ENCODE measurements at places on chromosomes 4 and X. TPM values are rescaled to one million over a fixed set of nuclear protein-coding genes. Genes with fewer than 3 reads are reported as not detected.
A peak's percentile ranks its signal among the peaks of the same experiment; 100 is the strongest.

- no peak for DNase-seq
These were observed 35.2 kb downstream of the TRIM2 start for GRCh38 chr4:153239409-153239808.

The MAGEC1 gene
- not detected for total RNA-seq

The PDGFRA gene
- total RNA-seq, result 0.35 TPM

GRCh38 chr4:48024522-48024921 is 8.0 kb downstream of the NIPAL1 start:
- DNase-seq, result no peak

DNA sequence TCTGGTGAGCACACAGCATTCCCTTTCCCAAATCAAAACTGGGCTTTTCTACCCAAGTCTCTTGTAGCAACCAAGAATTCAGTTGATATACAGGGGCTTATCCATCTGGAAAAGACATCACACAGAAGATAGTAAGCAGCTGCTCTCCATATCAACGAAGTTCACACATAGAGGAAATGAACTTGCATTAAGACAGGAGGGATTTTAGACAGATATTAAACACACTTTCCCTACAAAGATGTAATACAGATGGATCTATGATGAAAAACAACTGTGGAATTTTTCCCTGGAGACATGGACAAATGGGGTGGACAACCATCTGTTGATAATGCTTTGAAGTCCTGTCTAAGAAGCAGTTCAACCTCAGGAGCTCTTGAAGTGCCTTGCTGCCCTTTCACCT is 9.8 kb upstream of the PDE5A start:
- no peak for DNase-seq

The ACE2 gene
- 3.0 TPM for total RNA-seq

DNA sequence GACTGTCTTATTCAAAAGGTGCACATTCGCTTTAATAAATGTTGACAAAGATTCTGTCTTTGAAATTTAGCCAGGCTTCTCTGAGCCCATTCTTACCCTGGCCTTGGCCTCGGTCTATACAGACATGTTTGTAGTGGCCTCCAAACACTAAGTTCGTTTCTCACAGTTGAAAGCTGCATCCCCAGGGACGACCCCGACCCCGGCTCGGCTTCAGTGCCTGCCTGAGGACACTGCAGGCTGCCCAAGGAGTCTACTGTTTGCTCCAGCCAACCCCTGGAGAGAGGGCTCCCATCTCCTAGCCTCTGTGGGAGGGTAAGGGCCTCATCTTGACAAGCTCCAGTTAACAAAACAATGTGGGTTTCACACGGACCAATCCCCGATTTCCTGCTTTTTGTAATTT is 390.6 kb upstream of the ZFP42 start:
- DNase-seq, result no peak

The TLL1 gene
- 23.7 TPM for total RNA-seq

- DNase-seq, result no peak
These were observed 86.0 kb downstream of the LRP2BP start for GRCh38 chr4:185309770-185310169.

The PASD1 gene
- not detected for total RNA-seq

DNA sequence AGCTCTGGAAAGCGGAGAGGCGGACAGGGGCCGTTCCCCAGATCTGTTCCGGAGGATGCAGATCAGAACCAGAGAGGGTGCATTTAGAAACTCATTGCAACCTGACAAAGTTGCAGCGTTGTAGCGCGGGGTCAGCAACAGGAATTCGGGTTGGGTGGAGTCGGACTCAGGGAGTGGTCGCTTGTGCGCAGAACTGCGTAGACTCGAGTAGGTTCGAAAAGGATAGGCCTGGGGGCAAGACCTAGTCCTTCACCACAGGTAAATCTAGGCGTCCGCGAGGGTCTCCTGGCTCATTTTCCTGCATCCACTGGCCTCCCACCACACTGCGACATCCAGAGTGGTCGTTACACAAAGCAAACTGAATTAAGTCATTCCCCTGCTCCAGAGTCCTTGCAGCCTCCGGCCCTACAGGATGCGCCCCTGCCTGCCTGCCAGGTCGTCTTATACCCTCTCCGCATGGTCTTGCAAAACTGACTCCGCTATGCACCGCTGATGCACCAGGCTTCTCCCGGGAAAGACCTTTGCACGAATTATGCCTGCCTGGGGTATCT is 4.7 kb upstream of the ZNF518B start:
- no peak for DNase-seq

DNA sequence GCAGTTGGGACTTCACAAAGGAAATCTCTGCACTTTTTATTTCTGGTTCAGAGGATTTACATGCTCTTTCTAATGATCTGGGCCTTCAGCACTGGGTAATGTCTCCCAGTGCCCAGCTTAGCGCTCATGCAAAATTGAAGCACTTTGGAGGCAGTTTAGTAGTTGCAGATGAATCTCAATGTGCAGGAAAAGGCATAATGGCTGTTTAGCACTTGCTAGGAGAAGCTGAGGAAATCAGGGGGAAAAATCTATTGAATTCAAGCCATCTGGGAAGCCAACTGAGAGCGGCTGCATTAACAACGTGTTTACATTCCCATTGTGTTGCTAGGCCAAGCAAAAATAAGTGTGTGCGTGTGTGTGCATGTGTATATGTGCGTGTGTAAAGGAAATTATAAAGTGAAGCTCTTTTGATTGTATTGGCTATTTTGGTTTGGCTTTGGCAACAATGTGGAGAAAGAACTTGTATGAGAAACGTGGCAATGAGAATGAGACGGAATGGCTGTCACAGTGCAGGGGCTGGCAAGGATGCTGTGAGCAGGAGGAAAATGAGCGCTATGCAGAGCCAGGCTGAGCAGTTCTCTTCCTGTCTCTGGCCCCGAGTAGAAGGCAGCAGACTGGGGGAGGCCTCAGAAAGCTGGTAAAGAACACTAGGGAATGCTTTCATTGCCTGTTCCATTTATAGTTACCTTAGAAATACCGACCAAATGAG is 231.5 kb downstream of the UNC5C start:
- no peak for DNase-seq

The FAM53A gene
- 2.9 TPM for total RNA-seq

DNA sequence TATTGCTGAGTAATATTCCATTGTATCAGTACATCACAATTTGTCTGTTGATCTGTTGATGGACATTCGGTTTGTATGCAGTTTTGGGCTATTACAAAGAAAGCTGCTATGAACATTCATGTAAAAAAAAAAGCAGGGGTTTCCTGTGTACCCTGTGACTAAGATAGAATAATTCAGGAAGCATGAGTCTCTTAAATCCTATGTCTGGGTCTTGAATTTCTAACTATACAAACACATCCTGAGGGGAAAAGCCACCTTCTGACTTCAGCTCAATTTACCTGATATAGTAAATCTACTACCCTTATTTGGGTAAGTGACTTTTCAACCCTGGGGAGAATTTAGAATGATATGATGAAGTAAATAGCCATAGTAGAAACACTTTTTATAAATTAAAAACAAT is 94.6 kb upstream of the FUNDC1 start:
- DNase-seq, result no peak

The MAGEE2 gene
- total RNA-seq, result not detected

DNA sequence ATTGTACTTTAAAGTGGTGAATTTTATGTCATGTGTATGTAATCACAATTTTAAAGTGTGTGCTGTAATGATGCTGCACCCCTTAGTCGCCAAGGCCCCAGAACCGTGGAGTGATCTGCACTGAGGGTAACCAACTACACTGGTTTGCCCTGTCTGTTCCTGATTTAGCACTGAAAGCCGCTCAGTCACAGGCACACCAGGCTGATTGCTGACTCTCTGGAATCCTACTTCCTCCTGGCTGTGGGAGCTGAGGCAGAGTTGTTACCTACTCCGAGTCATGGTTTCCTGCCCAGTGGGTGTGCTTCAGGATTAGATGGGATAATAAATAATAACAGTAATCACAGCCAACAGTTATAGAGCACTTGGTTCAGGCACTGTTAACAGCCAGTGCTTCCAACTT is 645.4 kb downstream of the BCOR start:
- no peak for DNase-seq

- DNase-seq, result no peak
These were observed 68.6 kb downstream of the RXFP1 start for GRCh38 chr4:158590306-158590705.

DNA sequence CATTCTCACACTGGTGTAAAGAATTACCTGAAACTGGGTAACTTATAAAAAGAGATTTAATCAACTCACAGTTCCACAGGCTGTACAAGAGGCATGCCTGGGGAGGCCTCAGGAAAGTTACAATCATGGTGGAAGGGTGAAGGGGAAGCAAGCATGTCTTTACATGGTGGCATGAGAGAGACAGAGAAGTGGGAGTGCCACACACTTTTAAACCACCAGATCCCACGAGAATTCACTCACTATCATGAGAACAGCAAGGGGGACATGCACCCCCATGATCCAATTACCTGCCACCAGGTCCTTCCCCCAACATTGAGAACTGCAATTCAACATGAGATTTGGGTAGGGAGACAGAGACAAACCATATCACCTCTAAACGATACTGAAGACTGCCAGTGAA is 23.0 kb downstream of the EPGN start:
- DNase-seq, result no peak

- DNase-seq, result peak; percentile 6
These were observed 4.2 kb upstream of the CCNA2 start for GRCh38 chr4:121827853-121828252.

GRCh38 chr4:129264008-129264657 is 168.2 kb downstream of the C4orf33 start:
- no peak for DNase-seq

DNA sequence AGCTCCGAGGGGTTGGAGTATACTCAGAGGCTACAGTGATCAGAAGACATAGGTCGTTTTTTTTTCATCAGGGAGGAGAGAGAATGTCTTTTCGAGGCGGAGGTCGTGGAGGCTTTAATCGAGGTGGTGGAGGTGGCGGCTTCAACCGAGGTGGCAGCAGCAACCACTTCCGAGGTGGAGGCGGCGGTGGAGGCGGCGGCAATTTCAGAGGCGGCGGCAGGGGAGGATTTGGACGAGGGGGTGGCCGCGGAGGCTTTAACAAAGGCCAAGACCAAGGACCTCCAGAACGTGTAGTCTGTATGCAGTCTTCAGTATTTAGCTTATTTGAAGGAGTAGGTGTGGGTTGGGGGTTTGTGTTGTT is 500 bp downstream of the GAR1 start:
- no peak for DNase-seq

The CENPVL1 gene
- total RNA-seq, result not detected

GRCh38 chr4:69876071-69876470 is 16.1 kb upstream of the SULT1E1 start:
- peak; percentile 64 for DNase-seq

- no peak for DNase-seq
These were observed 36.7 kb upstream of the KLHL13 start for GRCh38 chrX:118153270-118153669.

The GAGE2A gene
- not detected for total RNA-seq

GRCh38 chrX:150902434-150903109 is 4.1 kb upstream of the CD99L2 start:
- no peak for DNase-seq

- no peak for DNase-seq
These were observed 341 bp upstream of the PRPS2 start for GRCh38 chrX:12790885-12791256.

GRCh38 chr4:139564502-139564901 is 8.5 kb upstream of the SETD7 start:
- no peak for DNase-seq

The NXF2B gene
- total RNA-seq, result not detected

DNA sequence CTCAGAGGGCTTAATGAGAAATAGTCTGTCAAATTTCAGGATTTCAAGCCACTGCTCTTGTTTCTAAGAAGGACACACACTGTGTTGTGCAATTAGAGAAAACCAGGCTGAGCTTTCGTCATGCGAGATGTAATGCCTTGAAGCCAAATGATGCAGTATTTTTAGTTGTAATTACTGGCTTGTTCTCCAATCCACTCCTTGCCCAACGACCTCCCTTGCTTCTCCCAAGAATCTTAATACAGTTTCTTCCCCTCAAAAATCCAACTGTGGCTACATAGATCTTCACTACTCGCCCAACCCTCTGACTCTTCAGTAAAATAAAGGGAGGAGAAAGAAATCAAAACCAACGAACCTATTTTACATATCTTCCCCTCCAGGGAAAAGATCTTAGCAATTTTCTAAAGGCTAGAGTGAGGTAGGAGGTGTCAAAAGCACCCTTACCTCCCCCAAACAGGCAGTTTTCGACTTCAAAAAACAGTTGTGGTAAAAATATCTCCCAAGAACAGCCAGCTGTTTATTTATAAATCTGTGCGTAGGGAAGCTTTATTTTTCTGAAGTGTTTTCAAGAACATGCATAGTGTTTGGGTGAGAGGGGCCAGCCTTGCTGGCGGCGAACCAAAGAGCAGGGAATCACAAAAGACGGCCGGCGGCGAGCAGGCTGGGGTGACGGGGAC is 68.7 kb downstream of the MGST2 start:
- DNase-seq, result peak; percentile 72

DNA sequence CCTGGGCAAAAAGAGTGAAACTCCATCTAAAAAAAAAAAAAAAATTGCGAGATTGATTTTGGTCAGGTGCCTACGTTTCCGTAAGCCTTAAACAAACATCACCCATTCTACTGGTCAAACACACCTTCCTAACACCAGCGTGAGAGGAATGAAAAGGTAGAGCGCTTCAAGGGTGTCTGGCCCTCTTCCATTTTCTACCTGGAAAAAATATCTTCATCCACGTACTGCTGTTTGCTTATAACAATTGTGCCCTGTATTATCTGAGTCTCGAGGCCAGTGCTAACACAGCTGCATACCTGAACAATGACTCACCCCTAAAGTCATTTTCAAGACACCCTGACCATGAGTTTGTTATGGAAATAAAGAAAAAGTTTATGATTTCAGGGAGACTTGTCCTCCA is 13.9 kb downstream of the TMSB4X start:
- peak; percentile 78 for DNase-seq

GRCh38 chr4:32607978-32608377 is 1887.8 kb downstream of the PCDH7 start:
- DNase-seq, result no peak

- peak; percentile 59 for DNase-seq
These were observed 98.6 kb upstream of the ATXN3L start for GRCh38 chrX:13418126-13419097.

DNA sequence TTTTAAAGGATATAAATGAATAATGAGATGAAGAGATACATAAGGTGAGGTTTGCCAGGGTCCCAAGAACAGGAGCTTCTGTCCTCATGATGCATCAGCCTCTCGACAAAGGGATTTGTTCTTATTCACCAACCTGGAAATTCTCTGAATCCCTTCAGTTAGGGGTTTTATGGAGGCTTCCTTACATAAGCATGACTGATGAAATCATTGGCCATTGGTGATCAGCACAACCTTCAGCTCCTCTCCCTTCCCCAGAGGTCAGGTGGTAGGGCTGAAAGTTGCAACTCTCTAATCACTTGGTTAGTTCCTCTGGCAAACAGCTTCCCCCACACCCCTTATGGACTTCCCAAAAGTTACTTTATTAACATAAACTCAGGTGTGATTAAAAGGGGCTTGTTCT is 222.0 kb downstream of the SPRY1 start:
- DNase-seq, result no peak

DNA sequence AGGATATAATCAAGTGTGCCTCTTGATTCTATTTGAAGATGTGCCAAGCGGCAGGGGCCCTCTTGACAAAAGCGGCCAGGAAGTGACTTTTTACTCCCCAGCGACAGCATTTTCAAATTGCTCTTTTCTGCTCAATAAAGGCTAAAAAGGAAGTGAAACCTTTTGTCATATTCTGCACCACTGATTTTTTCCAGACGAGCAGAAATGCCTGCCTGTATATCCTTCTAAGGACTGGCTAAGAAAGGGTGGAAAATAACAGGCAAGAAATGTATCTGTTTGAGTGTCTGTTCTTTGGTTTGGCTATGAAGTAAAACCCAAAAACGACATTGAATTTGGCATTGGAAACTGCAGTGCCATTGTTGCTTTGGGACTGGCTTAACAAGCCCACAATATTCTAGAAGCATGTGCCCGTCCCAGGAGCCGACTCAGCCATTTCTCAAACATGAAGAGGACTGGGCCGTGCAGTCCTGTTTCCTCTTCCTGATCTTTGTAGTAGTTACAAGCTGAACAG is 25.4 kb downstream of the TMSB4X start:
- DNase-seq, result no peak

Measured in renal cortical epithelial cell (primary cell).